A549 treated with ZK216348 at 1 μM for 4 hours (cell line): ENCODE measurements at places on chromosomes 3 and 15. TPM values are rescaled to one million over a fixed set of nuclear protein-coding genes. Genes with fewer than 3 reads are reported as not detected.

CCR8 gene
- not detected in 5 replicates for total RNA-seq

AADAC gene
- total RNA-seq, result 14.1 to 19.9 TPM (median 15.7 TPM) in 5 replicates

LYZL4 gene
- total RNA-seq, result not detected in 5 replicates

SEMA3G gene
- 0.07 to 0.15 TPM (median 0.12 TPM) in 5 replicates for total RNA-seq

ZDHHC3 gene
- 34.3 to 46.4 TPM (median 40.3 TPM) in 5 replicates for total RNA-seq

MASP1 gene
- total RNA-seq, result not detected in 5 replicates

GRAMD2A gene
- not detected in 5 replicates for total RNA-seq
